ENCODE measurements at places on chromosomes 2 and 18.

DNA sequence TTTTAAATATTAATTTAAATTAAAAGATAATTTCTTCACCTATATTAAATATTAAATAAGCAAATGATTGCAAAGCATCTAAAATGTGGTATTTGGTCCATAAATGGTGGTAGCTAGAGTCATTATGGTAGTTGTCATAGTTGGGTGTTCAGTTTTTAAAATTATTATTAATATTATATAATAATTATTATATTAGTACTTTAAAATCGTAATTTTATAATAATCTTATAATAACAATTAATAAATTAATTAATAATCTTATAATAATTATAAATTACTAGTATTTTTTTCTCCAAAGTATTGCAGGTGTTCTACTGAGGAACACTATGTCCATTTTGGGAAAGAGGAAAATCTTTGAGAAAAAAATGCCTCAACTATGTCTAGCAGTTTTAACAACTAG lies 835.5 kb upstream of the GCFC2 start:
- DNase-seq = no peak

GRCh38 chr2:119718501-119719260 lies 39.7 kb downstream of the TMEM177 start:
- no peak for DNase-seq

DNA sequence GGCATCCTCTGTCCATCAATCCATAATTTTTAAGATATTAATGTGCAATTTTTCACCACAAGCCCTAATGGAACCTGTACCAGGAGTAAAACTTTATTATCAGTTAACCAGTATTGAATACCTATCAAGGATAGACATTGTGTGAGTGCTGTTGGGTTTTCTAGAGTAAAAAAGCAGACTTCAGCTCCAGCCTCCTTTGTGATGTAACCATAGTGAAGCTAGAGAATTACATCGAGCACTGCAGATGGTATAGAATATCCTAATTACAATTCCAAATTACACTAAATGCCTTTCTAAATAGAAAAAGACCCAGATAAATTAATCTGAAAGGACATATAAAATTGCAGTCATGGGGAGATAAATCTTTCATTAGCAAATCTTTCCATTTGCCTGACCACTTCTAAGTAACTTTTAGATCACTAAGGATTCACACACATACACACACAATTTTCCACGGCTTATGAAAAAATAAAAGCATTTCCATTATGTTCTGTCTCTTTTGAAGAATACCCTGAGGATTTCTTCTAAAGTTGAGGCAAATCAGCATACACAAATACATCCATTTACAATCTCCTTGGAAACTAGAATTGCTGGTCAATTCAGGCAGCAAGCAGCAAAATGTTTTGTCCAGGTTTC lies 117.1 kb upstream of the TANK start:
- DNase-seq = no peak

DNA sequence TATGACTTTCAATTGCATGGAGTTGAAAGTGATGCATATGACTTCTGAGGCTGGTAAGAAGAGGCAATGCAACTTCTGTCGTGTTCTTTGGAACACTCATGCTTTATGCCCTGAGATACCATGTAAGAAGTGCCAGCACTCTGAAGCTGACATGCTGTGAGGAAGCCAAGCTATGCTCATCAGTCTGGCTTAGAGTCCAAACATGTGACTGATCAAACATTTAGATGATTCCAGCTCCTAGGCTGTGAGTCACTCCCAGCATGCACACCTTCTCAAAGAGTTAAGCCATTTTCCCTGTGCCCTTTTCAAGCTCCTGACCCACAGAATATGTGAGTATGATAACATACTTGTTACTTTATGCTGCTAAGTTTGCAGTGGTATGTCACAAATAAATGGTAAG lies 15.8 kb upstream of the VRK2 start:
- no peak for DNase-seq

DNA sequence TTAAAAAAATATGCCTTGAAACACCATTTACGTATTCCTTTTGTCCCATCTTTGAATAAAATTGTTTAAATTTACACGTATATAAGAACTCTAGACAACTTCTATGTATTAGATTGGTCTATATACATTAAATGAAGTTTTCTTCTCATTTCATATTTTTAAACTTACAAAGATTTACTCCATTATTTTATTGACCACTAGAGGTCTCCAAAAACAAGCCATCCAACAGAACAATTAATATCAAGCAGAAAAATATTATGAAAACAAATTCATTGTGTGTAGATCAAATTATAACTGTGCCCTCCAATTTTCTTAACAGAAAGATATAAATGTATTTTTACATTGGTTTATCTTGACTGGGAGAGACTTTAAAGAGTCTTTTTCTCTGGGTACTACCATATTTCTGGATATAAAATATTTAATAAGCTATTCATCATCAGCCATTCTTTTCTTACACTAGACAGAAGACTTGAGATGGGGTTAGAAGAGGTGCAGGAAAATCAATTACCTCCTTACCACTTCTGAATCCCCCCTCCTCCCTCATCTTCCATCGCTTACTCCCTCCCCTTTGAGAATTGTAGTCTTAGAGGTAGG lies 66.5 kb downstream of the DPP4 start:
- no peak for DNase-seq

GRCh38 chr18:41042866-41043265 lies 912.2 kb upstream of the PIK3C3 start:
- no peak for DNase-seq

- DNase-seq = no peak
These were observed 121.1 kb downstream of the TANC1 start for GRCh38 chr2:159089543-159089942.

DNA sequence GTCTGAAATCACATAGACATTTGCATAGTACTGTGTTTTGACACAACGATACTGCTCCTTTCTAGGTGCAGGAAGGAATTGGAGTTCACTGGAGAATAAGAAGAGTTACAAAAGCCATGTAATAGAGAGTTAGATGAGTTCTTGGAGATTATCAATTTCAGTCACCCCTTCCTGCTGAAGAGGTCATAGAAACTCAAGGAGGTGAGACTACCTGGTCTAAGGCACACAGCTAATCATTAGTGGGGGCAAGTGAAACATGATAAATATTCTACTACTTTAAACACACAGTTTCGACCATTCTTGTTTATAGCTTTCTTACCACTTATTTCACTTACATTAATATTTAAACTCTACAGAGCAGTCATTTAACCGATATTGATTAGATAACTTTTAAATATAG lies 286.9 kb upstream of the NXPH2 start:
- DNase-seq = no peak

GRCh38 chr2:182050333-182051135 lies 64.9 kb downstream of the PPP1R1C start:
- DNase-seq = no peak

DNA sequence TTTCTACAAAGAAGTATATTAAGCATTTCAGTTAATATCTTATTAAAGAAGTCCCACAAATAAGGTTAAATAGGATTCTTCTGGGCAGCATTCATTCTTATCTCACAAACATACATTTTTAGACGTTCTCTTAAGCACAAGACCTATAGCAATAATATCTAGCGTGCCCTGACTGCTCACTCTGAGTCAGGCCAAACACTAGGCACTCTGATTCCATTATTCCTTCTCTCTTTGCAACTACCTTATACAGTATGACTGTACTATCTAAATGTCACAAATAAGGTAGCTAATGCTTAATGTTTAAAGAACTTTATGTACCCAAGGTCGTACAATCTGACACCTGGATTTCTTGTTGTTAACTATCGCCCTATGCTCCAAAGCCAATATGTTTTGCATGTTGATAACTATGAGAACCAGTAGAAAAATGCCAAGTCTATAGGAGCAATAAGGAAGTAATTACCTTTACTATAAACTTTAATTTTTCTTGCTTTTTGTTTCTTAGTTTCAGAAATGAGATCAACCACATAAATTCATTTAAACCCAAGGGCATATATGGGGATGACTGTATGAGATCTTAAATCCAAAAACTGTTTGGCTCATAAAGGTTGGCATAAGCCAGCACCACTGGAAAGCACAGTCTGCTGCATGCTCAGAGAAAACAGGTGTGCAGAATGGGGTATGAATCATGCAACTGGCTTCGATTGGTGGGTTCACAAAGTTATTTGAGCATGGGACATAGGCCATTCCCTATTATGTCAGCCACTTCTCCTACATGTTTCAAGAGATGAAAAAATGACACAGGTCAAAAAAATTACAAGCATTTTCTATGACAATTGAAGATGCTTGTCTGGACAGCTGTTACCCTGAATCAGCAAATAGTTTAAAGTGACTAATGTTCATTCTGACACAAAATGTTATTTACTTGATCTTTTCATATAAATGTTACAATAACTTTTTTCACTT lies 352.0 kb downstream of the IRS1 start:
- peak; percentile 74 for DNase-seq

- no peak for DNase-seq
These were observed 86.0 kb upstream of the KIF5C start for GRCh38 chr2:148789059-148789458.

GRCh38 chr2:32952761-32953476 lies 6.2 kb downstream of the LTBP1 start:
- DNase-seq = no peak

- peak; percentile 92 for DNase-seq
These were observed 41.4 kb downstream of the OXER1 start for GRCh38 chr2:42722320-42723190.

- no peak for DNase-seq
These were observed 2.7 kb upstream of the DTYMK start for GRCh38 chr2:241689306-241689705.

GRCh38 chr18:63908858-63909257 lies 1.1 kb downstream of the SERPINB10 start:
- no peak for DNase-seq

- DNase-seq = no peak
These were observed 917.0 kb upstream of the PIK3C3 start for GRCh38 chr18:41038071-41038470.

DNA sequence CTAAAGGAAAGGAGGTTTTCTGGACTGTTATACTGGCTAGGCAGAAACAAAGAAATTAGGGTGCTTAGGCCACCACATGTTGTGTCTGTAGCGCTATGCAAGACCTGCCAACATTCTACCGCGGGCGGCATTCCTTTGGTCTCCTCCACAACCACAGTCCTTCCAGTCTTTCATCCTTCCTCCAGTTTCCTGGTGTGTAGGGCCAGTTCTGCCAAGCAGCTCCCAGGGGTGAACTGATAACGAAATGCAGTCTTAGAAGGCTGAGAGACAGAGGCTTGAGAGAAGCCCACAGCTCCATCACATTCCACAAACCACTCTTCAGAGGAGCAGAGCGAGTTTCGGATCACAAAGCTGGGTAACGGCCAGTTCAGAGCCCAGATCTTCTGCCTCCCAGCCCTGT lies 19.5 kb upstream of the CXXC1 start:
- DNase-seq = peak; percentile 58

DNA sequence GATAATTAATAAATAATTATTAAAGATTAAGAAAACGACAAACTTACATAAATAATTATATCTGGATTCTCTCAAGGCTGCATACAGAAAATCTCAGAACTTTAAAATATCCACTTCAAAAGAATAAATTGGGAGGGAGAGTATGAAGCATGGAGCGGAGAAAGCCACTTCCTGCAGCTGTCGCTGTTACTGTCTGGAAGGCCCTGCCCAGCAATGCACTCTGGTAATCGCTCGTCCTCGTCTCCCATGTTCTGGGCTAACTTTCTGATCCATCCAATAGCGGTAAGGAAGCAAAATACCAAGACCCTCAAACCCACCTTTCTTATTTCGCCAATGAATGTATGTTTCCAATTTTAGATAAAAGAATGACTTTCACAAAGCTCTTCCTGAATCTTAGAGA lies 26.7 kb downstream of the CYRIA start:
- no peak for DNase-seq

- DNase-seq = no peak
These were observed 206.2 kb upstream of the PID1 start for GRCh38 chr2:229477269-229477755.

DNA sequence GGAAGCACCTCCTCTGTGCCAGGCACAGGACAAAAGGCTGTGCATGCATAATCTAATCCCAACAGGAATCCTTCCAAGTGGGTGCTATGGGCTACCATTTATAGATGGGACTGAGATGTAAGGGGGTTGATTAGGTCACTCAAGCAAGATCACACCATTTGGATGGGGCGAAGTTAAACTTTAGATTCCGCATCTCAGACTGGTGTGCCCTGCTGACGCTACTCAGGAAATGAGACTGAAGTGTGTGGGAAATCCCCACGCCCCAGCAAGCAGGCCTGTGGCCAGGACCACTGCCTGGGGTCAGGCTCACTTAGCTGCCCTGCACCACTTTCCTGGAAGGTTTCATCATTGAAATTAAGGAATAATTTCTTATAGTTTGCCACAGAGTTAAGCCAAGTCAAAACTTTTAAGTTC lies 70.5 kb upstream of the PPP1CB start:
- DNase-seq = peak; percentile 16

DNA sequence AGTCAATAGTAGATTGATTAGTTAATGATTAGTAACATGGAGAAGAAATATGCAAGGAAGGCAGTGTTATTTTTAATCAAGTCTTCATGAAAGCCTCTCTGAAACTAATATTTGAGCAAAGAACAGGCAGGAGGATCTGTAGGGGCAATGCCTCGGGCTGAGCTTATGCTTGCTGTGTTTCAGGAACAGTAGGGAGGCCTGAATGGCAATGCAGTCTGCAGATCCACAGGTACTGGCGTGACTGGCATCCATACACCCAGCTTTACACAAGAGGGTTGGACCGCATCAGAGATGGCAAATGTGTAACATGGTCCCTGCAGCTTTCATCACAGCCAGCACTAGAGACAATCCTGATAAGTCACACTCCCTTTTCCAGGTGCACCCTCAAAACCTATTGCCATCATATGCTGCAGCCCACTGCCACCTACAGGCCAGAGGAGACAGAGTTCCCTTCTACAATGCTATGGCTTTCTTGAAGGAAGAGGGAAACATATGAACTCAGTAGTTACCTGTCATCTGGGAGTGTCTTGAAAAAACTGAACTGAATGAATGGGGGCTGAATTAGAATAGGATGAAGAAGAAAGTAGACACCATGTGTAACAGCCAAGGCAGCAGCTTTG lies 582.4 kb upstream of the RAB6C start:
- DNase-seq = peak; percentile 11

DNA sequence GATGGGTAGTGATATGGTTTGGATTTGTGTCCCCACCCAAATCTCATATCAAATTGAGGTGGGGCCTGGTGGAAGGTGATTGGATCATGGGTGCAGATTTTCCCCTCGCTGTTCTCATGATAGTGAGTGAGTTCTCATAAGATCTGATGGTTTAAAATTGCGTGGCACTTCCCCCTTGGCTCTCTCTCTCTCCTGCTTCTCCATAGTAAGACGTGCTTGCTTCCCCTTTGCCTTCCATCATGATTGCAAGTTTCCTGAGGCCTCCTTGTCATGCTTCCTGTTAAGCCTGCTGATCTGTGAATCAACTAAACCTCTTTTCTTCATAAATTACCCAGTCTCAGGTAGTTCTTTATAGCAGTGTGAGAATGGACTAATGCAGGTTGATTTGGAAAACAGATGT lies 223.2 kb upstream of the APCDD1 start:
- no peak for DNase-seq

GRCh38 chr2:134508391-134508790 lies 210.4 kb downstream of the TMEM163 start:
- no peak for DNase-seq

GRCh38 chr18:29560270-29560669 lies 1383.3 kb upstream of the CDH2 start:
- DNase-seq = no peak
